AML-193 (cell line): ENCODE measurements at places on chromosomes 1 and 21.
A peak's percentile ranks its signal among the peaks of the same experiment; 100 is the strongest.

- no peak for DNase-seq
These were observed 1.1 kb upstream of the KCNT2 start for GRCh38 chr1:196609370-196609737.

DNA sequence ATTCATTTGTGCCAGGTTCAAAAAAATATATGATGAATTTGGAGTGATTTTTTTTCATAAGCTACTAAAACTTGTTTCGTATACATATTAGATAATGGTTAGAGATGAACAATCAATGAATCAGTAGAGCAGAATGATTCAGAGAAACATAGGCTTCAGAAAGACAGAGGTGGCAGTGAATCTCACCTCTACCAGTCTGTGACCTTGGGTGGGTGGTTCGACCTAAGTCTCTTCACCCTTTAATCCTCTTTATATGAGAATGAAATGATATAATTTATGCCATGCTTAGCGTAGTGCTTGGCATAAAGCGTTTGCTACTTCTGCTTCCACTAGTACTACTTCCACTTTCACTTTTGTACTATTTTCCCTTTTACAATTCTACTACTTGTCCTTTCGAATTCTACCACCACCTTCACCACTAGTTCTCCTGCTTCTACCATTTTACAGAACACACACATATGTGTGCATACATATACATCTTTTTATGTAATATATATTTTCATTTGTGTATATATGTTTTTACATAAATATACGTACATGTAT, 45.1 kb downstream of the FYB2 start:
- DNase-seq: peak; percentile 27

GRCh38 chr1:186812570-186812969, 16.2 kb upstream of the PLA2G4A start:
- no peak for DNase-seq

DNA sequence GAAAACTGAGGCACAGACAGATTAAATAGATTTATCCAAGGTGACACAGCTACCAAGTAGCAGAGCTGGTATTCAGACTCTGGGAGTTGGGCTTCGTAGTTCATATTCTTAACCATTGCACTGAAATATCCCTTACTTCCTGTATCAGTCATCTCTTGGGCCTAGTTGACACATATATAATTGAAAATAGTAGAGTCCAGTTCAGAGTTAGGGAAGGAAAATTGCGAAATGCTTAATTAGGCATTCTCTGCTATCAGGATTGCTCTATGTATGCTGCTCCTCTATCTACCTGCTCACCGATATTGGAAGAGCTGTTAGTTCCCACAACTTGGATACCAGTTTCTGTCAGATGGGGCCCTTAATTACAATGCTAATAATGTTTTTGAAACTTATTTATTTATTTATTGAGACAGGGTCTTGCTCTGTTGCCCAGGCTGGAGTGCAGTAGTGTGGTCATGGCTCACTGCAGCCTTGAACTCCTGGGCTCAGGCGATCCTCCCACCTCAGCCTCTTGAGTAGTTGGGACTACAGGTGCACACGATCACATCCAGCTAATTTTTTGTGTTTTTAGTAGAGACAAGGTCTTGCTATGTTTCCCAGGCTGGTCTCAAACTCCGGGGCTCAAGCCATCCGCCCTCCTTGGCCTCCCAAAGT, 8.2 kb downstream of the RCOR3 start:
- DNase-seq: peak; percentile 11

DNA sequence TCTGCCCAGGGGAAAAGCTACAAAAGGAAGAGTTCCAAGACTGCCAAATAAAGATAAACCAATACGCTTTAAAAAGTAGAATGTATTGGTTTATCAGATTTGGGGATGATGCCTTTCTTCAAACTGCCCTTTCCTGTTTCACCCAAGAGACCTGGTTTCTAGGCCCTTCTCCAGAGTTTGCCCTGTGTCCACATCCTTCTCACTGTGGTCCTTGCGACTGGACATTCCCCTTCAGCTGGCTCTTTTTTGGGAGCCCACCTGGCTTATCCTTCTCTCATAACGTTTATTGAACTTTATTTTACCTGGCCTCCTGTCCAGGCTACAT, 490 bp upstream of the CZIB start:
- no peak for DNase-seq

DNA sequence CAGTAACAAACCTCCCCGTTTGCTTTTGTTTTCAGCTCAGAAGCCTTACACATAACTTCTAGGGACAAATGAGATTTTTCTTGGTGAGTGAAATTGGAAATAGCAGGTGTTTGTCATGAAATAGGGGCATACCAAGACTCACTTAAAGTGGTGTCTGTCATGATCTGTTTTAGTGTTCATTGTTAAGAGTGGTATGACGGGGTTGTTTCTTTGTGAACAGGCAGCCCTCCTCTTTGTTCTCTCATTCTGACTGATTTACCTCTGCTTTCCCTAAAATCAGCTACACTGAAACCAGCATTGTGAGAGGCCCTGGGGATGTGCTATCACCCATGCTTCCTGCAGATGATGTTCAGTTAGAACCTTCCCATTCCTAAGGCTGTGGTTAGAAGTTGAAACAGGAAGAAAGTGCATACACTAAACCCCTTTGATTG, 2.5 kb upstream of the ERO1B start:
- DNase-seq: peak; percentile 21

DNA sequence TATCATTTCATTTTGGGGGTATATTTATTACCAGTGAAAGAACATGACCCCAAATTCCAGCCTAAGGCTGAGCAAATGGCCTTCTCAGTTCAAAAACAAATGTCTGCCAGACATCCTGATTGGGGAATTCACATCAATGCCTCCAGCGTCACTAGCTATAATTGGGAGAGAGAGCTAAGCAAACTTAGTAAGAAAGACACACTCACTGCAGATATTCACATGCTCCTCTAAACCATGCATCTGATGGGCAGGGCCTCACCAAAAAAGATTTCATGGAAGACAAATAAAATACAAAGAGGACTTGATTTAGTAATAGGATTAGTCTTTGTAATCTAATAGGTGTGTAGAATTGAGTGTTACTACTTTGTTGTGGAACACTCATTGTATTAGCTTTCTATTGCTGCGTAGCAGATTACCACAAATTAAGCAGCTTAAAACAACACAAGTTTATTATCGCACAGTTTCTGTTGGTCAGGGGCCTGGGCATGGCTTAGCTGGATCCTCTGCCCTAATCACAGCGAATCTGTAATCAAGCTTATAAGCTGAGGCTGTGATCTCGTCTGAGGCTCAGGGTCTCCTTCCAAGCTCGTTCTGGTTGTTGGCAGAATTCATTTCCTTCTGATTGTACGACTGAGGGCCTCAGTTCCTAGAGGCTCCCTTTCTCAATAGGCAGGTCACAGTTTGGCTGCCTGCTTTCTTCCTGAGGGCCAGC, 243.0 kb downstream of the PBX1 start:
- no peak for DNase-seq

- no peak for DNase-seq
These were observed at the start of gene SMIM1 for GRCh38 chr1:3772715-3773571. SMIM1 (plus strand) TSS chr1:3772749; CDS start chr1:3775374, 2,625 bp downstream.
